CMK (cell line): ENCODE measurements at places on chromosomes 16 and 17.

- no peak for DNase-seq
Observed at GRCh38 chr16:47886631-47887415, 269.0 kb downstream of the ABCC12 start.

DNA sequence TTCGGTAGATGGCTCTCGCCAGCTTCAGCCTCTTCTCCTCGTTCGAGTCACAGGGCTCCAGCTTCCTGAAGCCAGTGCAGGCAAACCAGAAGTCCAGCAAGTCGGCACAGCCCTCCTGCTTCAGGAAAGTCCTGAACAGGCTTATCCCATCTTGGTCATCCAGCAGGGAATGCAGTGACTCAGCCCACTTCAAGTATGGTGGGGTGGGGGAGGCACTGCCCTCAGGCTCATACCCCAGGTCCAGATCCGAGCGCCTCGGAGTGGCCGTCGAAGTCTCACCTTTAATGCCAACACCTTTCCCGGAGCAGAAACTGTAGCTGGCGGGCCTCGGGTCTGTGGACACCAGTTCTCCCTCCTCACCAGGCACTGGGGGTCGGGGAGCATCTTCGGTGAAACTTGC lies 5.9 kb downstream of the AXIN1 start:
- DNase-seq = no peak

GRCh38 chr17:57918017-57918895 lies 37.0 kb downstream of the CUEDC1 start:
- no peak for DNase-seq

DNA sequence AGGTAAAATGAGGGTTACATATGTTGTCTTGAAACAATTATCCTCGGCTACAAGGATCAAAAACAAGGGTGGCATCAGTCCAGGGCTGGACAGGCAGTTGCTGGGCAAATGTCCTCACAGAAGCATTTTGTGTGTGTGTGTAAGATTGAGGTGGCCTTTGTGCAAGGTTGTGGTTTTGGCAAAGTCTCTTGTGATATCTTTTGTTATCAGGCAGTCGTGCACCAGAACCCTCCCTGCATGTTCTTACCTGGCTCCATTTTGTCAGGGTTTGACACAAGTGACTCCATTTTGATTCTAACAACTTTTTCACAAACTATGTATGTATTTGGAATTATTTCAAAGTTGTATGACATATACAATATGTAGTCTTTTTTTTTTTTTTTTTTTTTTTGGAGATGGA lies 20.0 kb downstream of the CHAD start:
- DNase-seq = no peak

GRCh38 chr16:363110-363765 lies 7.1 kb downstream of the MRPL28 start:
- no peak for DNase-seq

DNA sequence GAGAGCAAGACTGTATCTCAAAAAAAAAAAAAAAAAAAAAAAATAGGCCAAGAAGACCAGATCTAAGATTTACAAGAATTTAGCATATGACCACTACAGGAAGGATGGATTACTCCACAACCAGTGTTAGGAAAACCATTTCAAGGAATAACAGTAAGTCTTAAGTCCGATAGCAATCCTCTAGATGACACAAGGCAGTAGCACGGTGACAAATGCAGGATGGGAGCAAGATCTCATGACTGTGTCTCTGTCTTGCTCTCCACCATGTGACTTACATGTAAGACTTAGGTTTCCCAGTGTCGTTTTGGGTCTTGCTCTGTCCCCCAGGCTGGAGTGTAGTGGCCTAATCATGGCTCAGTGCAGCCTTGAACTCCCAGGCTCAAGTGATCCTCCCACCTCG lies 27.8 kb downstream of the C16orf96 start:
- DNase-seq = no peak

- DNase-seq = no peak
Observed at GRCh38 chr16:77849646-77850258, 61.4 kb downstream of the VAT1L start.

DNA sequence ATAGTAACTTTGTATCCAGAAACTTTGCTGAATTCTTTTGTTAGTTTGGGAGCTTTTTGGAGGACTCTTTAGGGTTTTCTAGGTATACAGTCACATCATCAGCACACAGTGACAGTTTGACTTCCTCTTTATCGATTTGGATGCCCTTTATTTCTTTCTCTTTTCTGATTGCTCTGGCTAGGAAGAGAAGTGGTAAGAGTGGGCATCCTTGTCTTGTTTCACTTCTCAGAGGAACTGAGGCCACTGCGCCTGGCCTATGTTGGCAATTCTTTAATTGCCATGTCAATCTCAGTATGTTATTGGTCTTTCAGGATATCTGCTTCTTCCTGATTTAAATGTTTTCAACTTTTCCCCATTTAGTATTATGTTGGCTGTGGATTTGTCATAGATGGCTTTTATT lies 24.6 kb downstream of the ATF7IP2 start:
- no peak for DNase-seq

GRCh38 chr17:5841862-5842261 lies 228.3 kb upstream of the WSCD1 start:
- DNase-seq = no peak

DNA sequence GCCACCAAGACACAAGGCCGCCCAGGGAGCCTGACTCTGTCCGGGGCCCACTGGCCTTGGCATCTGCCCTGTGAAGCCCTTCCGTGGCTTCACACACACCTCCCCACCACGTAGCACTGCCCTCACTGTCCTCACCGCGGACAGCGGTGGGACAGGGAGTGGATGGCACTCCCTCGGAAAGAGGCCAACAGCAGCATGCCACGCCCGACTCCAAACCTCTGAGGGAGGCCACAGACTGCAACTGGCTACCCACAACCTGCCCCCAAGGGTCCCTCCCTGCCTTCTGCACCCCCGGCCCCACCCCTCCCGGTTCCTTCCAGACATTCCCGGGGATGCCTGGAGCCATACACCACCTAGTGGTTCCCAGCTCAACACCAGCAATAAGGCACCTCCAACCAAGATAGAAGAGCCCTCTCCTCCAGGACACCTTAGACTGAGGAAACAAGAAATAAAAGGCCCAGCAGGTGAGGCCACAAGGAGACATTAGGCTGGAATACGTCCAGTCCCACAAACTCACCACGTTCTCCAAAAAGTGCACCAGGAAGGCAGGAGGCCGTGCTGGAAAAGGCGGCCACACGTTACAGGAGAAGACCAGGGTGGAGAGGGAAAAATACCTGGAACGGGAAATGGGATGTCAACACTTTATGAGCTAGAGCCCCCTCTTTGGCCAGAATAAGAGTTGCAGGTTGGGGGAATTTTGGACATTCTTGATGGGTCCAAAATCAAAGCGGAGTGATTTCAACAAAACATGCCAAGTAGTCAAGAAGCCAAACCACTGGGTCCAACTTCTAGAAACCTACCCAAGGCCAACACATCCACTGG lies 310.0 kb downstream of the SOX9 start:
- DNase-seq = no peak

DNA sequence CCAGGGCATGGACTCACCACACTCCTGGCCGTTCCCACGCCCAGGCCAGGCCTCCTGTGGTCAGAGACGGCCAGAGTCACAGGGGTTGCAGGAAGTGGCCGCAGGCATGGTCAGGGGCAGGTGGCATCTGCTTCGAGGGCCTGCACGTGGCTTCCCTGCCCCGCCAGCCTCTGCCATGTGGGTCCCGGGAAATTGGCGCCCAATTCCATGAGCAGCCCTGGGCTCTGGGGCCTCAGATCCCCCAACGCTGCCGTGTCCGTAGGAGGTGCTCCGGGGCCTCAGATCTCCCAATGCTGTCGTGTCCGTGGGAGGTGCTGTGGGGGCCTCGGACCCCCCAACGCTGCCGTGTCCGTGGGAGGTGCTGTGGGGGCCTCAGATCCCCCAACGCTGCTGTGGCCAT lies 9.7 kb upstream of the SSTR5 start:
- no peak for DNase-seq

- no peak for DNase-seq
Observed at GRCh38 chr17:28221751-28222414, 97.1 kb upstream of the TMEM97 start.

GRCh38 chr16:89924297-89924924 lies 1.3 kb downstream of the TUBB3 start:
- no peak for DNase-seq

DNA sequence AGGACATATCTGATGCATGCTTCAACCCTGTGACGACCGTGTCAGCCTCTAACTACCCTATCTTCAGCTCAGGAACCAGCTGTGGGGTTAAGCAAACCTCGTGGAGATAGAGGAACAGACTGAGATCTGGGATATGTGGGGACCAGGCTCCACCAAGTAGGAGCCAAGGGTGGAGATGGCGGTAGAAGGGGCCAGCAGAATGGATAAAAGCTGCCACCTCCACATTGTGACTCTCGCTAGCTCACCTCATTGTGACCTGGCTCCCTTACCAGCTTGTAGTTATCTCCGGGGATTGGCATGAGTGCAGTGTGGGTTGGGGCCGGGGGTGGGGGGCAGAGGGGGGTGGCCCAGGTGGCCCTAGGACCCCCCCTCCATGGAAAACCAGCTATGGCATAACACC lies at the start of gene SPEM2:
SPEM2 (plus strand) TSS at position 301 of the 400 bp plus-strand sequence; CDS start at position 374, 73 bp downstream.
- DNase-seq = no peak

GRCh38 chr17:67376415-67376736 lies 705 bp upstream of the PITPNC1 start:
- no peak for DNase-seq

DNA sequence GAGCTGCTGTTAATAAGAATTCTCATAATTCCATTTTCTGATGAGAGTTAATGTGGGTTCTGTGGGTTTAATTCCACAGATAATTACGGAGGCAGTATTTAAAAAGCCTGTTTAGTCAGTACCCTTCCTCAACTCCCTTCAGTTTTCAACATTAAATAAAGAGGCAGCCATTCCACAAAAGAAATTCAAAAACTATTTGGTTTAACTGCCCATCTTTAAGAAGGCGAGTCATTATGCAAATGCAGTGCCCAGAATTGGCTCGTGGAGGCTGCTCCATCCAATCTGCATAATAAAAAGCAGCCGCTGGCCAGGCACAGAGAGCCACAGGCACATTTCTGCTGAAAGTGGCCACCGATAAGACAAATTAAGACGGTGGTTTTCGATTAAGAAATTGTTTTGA lies 194.4 kb upstream of the TOX3 start:
- DNase-seq = no peak

GRCh38 chr17:34351096-34351495 lies 5.2 kb upstream of the CCL13 start:
- no peak for DNase-seq

GRCh38 chr16:47424846-47425245 lies 36.0 kb downstream of the ITFG1 start:
- no peak for DNase-seq

- no peak for DNase-seq
Observed at GRCh38 chr17:58661499-58661898, 30.3 kb downstream of the TEX14 start.

DNA sequence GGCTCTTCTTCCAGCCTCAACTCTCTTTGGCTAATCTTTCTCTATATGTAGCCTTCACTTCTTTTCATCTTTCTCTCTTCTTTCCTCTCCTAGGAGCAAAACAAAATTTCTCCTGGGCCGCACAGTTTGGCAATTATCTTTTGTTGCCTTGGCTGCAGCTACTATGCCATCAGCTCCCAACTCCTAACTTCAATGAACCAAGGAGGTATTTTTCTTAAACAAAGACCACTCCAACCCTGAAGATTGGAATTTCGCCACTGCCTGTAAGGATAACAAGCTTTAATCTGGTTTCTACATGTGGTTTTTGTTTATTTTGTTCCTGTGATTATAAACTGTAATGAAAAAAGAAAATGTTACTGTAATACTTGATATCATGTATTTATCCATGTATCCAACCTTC lies 2.3 kb upstream of the SCPEP1 start:
- DNase-seq = no peak

DNA sequence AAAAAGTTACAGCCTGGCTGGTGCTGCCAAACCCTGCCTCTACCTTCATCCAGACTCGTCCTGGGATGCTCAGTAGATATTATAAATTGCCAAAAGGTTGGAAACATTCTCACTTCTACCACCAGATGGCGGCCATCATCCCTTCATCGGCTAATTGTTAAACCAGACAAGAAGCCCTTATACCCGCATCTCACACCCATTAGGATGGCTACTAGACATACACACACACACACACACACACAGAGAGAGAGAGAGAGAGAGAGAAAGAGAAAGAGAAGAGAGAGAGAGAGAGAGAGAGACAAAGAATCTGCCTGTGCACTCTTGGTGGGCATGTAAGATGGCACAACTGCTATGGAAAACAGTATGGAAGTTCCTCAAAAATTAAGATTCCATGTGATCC lies 15.0 kb upstream of the SCIMP start:
- DNase-seq = no peak

- no peak for DNase-seq
Observed at GRCh38 chr16:89452241-89452640, 38.1 kb downstream of the ANKRD11 start.

GRCh38 chr17:44268709-44269534 lies 987 bp upstream of the SLC4A1 start:
- no peak for DNase-seq

DNA sequence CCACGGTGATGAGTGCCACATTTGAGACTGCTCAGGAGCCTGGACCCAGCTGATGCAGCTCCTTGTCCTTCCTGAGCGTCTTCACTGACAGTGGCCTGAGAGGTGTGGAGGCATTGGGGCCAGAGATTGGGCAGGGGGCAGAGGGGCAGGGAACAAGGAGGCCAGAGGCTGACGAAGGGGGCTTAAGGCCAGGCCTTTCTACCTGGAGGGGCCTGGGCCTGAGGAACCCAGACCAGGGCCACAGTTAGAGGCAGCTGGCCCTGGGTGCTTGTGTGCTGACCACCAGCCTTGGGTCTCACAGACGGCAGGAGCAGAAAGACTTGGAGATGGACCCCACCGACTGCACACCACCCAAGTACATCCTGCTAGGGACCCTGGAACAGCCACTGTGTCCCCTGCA lies 168.2 kb upstream of the ZNF267 start:
- DNase-seq = no peak

DNA sequence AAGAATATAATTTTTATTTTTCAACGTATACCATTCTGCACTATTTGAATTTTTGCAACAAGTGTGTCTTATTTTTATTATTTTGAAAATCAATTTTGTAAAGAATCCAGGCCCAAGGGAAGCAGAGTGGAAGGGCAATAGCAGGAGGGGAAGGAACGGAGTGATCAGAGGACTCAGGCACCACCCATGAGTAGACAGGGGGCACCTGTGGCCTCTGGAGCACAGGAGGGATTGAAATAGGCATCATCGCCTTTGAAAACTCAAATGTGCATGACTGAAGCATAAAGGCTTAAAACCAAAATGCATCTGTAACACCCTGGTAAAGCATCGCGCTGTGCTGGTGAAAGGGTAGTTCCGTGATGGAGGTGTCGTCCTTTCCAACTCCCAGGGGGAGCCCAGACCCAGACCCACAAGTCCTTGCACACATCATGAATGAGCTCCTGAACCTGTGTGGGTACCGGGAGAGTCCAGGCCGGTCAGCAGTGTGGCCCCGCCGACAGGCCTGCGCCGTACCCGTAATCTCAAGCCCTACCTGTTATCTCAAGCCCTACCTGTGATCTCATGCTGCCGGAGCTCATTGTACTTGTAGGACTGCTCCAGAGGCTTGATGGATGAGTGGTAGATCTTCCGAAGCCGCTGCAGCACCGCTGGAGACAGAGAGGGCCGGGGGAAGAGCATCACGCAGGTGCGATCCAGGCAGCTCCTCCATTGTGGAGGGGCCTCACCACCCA lies 39.1 kb downstream of the SRL start:
- DNase-seq = no peak
